Ammon's horn (tissue), 1 donor: ENCODE measurements at places on chromosomes 6 and 20.

DNA sequence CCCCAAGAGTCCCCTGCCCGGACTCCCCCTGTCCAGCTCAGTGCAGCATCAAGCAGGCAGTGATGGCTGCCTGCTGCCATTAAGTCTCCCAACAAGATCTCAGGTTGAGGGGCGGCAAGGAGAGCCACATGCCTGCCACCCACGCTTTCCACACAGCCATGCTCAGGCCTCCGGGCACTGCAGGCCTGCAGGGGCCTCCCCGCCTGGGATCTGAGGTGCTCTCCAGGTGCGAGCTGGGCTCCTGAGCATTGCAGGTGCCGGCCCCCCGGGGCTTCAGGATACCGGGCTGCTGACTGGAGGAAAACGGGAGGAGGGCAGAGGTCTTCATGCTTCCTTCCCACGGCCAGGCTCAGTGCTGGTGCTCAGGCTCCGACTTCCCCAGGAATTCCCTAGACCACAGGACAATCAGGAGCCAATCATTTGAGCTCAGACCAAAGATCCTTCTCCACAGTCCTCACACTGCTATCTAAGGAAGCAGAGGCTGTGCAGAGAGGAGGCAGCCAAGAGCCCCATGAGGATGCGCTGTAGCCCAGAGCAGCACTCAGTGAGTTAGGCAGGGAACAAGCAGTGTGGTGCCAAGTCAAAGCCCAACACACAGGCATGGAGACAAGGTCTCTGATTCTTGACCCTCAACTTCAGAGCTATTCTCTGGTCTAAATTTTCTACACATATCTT is 52.7 kb downstream of the PYGB start:
- DNase-seq: no peak

DNA sequence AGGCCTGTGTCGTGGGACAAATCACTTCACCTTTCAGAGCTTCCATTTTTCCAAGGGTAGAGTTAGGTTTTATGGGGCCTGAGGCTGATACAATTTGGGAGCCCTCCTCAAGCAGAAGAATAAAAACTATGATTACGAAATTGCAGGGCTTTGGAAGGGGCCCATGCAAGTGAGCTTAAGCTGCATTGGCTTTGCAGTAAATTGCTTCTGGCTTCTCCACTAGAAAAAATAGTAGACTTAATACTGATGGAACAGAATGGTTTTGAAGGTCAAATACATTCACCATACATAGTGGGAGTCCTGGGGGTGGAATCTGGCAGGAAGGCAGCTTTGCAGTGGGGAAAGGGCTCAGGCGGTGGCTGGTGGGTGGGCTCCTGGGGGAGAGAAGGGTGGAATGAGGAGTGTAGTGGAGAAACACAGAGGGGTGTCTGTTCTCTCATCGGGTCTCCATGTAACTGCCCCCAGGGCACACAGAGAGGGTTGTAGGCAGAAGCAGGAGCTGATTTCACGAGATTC is 55.9 kb upstream of the RNF24 start:
- DNase-seq: no peak

GRCh38 chr6:108432792-108433191 is 127.9 kb upstream of the FOXO3 start:
- DNase-seq: no peak

GRCh38 chr6:7543789-7544424 is 2.4 kb downstream of the DSP start:
- DNase-seq: no peak

GRCh38 chr20:48736636-48737035 is 91.2 kb downstream of the PREX1 start:
- no peak for DNase-seq

DNA sequence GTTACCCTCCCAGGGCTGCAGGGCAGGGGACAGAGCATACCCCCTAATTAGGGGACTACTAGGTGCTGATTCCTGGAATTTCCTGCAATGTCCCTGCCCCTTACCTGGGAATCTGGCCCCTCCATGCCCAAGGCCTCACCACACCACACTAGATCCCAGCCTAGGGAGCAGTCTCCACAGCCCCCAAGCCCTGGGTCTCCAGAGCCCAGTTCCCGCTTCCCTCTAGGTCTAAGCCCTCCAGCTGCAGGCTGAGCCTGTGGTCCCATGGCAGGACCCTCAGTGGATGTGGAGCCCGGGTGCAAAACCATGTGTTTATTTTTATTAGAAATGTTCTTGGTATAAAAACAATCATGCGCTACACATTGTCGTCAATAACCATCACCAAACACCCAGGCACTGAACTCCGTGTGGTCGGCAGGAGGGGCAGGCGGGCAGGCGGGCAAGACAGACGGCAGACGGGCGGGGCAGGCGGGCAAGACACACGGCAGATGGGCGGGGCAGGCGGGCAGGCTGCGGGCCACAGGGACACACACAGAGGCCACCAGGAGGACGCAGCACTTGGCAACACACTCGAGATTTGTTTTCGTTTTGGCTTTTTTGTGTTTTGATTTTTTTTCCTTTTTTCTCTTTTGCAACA is 124.2 kb downstream of the GRM4 start:
- DNase-seq: no peak

- DNase-seq: no peak
These were observed 287.1 kb downstream of the BTBD9 start for GRCh38 chr6:38352636-38353035.

DNA sequence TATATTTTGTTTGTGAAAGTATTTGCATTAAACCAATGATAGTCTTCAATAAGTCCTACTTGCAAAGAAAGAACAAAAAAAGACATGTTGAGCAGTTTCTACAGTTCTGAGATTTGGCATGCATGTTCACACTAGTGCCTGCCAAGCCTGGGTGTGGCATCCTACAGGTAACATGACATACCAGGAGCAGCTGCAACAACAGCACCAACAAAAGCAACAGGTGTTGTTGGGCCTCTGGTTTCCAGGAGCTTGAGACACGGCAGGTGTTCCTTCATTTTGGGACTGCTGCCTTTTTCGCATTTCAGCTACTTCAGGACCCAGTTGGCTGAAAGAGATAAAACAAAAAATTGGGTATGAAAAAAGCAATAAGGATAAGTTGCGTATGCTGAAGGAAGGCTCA is 41.2 kb upstream of the MTRF1L start:
- no peak for DNase-seq

GRCh38 chr6:57134954-57135353 is 37.2 kb upstream of the BAG2 start:
- DNase-seq: no peak

- no peak for DNase-seq
These were observed 287.6 kb downstream of the ESR1 start for GRCh38 chr6:152094992-152095592.

- DNase-seq: no peak
These were observed 217.1 kb upstream of the MAP3K7 start for GRCh38 chr6:90803956-90804355.

- no peak for DNase-seq
These were observed 279.8 kb downstream of the CDH26 start for GRCh38 chr20:60237981-60238380.

DNA sequence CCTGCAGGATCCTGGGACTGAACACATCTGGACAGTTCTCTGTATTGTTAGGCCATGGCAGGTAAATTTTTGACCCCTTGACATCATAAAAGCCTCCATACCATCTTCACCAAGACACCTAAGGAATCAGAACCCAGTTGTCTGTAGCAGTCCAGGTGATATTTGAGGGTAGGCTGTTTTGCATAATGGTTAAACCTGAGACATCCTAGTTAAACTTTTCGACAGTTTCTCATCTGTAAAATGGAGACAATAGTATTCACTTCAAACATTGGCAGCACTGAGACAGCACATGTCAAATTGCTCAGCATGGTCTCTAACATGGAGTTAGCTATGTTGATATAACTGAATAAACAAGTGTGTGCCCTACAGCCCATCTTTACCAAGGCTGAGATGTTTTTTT is 24.8 kb downstream of the C6orf62 start:
- DNase-seq: no peak

DNA sequence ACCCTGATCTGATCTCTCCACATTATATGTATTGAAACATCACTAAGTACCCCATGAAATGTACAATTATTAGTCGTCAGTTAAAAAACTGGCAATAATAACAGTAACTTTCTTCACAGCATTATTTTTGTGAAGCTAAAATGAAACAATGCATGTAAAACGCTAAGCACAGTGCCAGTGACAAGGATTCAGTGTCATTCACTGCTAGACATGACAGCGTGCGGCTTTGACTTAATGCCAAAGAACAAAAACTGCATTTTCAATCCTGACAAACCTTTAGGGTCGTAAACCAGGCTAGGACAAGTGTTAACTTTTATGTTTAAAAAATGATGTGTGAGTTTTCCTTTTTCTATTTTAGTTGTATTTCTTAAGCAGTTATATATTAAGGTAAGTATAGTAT is 8.8 kb upstream of the OPN5 start:
- no peak for DNase-seq

DNA sequence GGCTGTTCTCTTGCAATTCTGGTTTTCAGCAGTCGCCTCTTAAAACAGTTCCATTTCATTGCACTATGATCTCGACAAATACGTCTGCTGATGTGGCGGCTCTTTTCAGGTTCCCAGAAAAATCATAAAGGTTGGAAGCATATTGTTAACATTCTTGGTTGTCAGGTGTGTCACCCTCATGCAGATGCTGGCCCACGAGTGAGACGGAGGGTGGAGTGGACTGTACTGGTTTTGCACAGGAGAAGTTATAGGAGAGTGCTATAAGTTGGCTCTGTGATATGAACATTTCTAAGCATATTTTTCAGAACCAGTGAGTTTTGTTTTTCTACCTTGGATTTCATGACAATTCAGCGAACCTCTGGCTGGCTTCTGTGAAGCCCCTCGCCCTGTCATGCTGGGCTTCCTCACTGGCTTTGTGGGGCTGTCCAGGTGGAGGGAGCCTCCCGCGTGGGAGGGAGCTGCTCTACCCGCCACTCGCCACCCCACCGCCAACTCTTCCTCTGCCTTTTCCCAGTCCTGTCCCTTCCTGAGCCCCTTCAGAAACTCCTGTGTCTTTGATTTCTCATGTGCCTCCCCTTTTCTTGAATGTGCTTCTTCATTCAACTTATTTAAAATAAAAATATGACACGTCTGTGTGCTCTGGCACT is 10.6 kb downstream of the IRF4 start:
- DNase-seq: no peak

GRCh38 chr6:16316741-16317251 is 78.4 kb downstream of the GMPR start:
- DNase-seq: no peak

GRCh38 chr6:49647476-49647875 is 10.8 kb upstream of the RHAG start:
- DNase-seq: no peak

DNA sequence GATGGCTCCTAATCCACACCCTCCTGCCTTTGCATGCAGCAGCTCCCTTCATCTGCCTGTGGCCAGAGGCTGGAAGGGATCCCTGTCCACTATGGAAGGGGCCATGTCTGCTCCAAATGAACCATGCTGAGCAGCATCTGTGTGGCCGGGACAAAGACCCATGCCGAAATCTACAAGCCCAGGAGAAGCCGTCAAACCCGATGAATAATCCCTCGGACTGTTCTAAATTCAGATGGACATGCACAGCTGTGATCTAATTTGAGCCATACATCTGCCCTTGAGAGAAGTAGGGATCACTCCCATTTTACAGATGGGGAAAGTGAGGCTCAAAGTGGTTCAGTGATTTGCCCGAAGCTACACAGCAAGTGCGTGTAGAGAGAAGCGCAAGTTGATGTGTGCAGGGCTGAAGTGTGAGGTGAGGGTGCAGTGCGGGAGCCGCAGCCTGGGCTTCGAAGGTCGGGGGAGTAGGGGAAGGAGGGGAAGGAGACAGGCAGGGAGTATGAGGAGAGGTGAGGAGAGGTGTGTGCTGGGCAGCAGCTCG is 22.6 kb upstream of the CDH22 start:
- DNase-seq: no peak

- DNase-seq: peak; percentile 24
These were observed 155.7 kb upstream of the PRSS16 start for GRCh38 chr6:27091661-27092315.

GRCh38 chr6:151111670-151112069 is 128.1 kb upstream of the AKAP12 start:
- no peak for DNase-seq

DNA sequence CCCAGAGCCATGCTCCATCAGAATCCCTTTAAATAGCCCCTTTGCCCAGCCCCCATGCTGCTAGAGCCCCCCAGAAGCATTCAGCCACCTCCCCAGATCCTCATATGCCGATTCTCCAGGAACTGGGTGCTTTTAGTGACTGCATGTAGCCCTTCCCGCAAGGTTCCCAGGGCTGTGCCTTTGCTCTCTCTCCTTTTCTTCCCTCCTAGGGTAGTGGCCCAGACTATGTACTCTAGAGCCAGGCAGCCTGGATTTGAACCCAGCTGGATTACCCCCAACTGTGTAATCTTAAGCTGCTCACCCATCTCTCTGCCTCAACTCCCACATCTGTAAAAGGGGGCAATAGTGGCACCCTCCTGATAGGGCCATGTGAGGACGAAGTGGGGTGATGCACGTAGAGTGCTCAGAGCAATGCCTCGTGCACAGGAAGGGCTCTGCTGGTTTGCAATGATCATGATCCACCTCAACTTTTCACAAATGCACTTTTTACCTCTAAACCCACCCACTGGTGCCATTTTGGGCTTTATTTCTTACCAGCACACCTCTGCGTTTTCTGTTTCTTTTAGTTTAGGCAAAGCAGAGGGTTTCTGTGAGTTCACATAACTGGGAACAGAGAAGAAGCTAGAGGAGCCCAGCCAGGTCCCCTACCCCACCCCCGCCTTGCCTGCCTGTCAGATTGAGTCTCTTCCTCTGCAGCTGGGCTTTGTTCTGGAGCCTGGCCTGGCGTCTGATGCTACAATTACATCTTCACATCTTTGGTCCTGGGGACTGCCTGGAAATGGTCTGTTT is 396.5 kb downstream of the RNGTT start:
- no peak for DNase-seq

DNA sequence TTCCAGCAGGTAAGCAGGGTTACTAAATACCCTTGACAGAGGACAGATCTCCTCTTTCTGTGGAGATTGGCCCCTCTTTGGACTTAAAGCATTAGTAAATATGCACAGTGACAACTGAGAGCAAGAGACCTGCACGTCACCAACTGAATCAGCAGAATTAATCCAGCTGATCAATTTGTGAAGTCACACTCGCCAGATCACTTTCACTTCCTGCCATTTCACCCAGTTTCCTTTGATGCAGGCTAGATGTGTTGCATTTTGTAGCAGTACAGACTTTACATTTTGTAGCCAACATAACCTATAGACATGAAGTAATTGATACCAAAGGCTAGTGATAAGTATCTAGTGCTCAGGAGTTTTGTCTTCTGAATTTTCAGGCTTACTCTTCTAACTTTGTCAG is 11.9 kb downstream of the SYNE1 start:
- DNase-seq: no peak

GRCh38 chr6:124772733-124773319 is 189.4 kb upstream of the RNF217 start:
- DNase-seq: no peak

GRCh38 chr6:30258204-30258603 is 45.0 kb upstream of the TRIM26 start:
- DNase-seq: no peak

GRCh38 chr6:146090474-146090873 is 61.6 kb downstream of the GRM1 start:
- no peak for DNase-seq

GRCh38 chr6:145749632-145750031 is 14.3 kb upstream of the EPM2A start:
- DNase-seq: no peak
